ENCODE measurements at places on chromosomes 5 and 9.

DNA sequence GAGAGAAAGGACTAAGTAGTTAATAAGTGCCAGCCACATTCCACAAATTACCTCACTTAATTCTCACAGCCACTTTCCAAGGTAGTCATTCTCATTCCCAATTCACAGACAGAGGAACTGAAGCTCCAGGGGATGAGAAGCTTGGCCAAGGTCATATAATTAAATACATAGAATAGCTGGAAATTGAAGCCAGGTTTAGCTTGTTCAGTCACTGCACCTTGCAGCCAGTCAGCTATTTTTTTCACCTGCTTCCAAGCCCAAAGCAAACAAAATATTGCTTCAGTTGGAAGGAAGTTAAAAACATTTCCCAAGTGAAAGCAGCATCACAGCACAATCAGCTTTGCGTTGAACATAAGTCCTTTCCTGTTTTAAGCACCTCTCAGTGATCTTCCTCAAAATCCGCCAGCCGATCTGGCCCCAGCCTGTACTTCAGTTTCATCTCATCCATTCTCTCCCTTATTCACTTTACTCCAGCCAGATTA is 4.8 kb downstream of the ALDH1A1 start:
- no peak for DNase-seq

DNA sequence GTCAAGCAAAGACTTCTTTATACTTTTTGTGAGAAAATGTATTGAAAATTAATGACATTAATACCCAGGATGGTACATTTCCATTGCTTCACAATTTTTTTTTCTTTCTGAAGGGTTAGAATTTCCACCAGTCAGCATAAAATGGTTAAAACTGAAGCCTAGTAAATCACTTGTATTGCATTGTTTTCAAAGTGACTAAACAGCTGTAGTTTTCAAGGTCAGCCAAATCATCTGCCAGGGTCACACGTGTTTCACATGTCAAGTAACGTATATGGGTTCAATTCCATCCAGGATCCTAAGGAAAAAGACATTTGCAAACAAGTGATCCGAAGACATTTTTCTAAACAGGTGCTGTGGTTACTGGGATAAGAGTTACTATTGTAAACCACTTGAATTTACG is 574.2 kb downstream of the RAB3C start:
- no peak for DNase-seq

- DNase-seq, result no peak
Measured at GRCh38 chr5:4065472-4066320, 470.1 kb downstream of the IRX1 start.

DNA sequence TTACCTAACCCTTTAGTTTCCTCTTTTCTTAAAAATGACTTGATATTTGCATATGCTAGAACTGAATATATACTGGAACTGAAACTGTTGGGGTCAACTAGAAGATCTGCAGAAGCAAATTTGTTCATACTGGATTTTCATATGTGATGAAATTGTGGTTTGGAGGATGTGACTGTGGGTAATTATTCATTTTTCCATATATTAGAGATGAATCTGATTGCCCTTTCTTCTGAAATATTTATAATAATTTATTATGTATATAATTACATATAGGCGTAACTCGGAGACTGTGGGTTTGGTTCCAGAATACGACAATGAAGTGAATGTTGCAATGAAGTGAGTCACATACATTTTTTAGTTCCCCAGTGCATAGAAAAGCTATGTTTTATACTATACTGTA is 149.1 kb downstream of the ATP10B start:
- DNase-seq, result no peak

- no peak for DNase-seq
Measured at GRCh38 chr9:88184976-88185375, 46.7 kb upstream of the SPATA31C2 start.

- DNase-seq, result no peak
Measured at GRCh38 chr5:141402553-141403243, at the start of gene PCDHGA9. TSS of gene PCDHGA9 (plus strand) at chr5:141402778. CDS start at chr5:141402953, 175 bp downstream.

DNA sequence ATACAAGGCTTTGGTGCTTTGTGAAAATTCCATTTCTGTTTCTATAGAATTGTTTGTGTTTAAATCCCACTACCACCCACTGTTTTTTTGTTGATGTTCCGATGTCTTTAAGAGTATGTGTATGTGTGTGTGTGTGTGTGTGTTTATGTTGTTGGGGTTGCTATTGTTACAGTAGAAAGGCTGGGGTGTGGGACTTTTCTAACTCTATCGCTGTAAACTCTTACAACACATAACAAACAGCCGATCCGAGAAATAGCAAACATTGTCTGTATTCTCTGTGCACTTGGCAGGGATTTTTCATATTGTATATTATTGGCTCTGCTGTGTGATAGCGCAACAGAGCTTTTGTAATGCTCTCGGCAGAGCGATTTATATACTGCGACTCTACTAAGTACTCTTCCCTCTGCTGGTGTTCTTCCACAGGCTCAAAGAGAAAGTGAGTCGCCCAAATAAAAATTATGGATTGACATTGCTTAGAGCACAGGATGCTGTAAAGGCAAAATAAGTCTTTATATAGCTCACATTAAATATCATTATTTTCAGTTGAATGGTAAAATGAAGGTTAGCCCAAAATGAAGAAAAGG is 492.2 kb upstream of the ARRDC3 start:
- no peak for DNase-seq

DNA sequence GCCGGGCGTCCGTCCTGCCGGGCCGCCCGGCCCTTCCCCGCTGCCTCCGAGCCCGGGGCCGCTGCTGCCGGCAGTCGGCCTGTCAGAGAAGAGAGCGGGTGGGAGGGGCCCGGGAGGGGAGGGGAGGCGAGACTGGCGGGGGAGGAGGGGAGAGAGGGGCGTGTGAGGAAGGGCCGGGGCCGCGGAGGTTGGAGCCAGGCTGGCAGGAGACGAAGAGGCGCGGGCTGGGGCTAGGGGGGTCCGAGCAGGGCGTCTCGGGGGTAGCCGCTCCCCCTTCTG is 570 bp downstream of the CREBRF start:
- DNase-seq, result no peak

DNA sequence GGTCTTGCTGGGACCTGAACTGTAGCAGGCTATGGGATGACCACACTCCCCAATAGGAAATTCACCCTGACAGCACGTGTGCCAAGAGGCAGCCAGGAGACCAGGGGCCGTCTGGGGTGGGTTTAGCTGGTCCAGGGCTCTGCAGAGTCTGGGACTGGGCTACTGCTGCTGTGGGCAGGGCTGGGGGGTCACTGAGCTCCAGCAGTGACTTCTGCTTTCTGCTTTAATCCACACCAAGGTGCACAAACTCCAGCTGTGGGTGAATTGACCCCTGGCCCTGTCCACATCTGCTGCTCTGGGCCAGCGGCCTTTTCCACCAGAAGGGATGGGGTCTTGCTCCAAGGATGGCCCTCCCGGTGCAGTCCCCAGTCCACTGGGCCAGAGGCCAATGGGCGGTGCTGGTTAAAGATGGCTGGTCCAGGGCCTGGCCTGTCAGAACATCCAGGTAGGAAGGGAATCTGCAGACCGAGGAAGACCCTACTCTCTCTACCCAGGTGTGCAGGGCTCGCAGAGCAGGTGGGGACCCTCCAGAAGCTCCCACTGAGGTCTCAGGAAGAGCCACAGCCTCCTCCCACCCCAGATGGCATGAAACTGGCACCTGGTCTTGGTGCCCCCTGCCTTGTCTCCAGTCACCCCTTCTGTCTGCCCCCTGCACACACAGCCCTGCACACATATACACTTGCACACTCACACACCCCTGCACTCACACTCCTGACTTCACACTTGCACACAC is 28.0 kb downstream of the GLT6D1 start:
- DNase-seq, result no peak

GRCh38 chr5:180852495-180852894 is 8.6 kb downstream of the ZFP62 start:
- DNase-seq, result no peak

DNA sequence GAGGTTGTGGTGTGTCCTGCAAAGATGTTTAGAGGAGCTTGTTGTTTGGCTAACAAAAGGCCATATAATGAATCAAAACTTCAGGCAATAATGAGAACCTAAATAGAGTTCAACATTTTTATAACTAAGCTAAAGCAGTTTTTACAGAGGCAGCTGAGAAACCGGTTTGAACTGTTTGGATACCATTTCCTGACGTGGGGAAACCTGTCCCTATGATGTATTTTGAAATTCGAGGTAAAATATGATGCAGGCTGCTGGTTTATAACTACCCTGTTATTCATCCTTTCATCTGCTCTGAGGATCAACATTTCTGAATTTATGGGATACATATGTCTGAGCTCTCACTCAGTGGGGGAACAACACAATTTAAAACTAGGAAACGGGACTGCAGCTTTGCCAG is 289.5 kb upstream of the IRX2 start:
- no peak for DNase-seq

DNA sequence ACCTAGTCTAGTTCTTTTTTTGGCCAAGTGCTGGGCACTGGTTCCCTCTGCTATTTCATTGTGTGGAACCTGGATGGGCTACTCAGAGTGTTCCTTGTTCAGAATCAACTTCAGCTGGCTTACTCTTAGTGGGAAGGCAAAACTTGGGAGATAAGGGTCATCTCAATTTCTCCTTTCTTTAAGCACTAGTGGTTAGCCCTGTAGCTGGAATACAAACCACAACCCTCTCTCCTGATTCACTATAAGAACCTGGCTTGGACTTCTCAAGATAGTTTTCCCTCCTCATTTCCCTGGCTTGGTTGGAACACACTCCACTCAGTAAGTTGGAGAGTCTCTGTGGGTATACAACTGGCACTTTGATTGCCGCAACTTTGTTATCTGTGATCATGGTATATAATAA is 35.1 kb downstream of the GRIA1 start:
- no peak for DNase-seq

DNA sequence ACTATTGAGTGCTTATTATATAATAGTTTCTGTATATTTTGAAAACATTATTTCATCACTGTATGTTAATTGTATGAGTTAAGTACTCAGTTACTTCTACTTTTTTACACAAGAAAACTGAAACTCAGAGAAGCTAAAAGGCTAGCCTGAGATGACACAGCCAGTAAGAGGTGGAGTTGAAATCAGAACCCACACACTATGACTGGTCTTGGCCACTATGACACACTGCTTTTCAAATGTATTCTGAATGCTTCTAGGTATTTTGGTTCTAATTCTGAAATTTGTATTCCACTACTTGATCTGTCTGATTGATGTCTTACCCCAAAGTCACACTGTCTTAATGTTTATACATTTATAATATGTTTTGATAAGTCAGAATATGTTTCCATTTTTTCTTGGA is 181.8 kb downstream of the ZDHHC21 start:
- no peak for DNase-seq

- DNase-seq, result no peak
Measured at GRCh38 chr5:141042555-141042954, 8.6 kb upstream of the PCDHB1 start.

- no peak for DNase-seq
Measured at GRCh38 chr5:127621601-127622325, 27.1 kb upstream of the CTXN3 start.

DNA sequence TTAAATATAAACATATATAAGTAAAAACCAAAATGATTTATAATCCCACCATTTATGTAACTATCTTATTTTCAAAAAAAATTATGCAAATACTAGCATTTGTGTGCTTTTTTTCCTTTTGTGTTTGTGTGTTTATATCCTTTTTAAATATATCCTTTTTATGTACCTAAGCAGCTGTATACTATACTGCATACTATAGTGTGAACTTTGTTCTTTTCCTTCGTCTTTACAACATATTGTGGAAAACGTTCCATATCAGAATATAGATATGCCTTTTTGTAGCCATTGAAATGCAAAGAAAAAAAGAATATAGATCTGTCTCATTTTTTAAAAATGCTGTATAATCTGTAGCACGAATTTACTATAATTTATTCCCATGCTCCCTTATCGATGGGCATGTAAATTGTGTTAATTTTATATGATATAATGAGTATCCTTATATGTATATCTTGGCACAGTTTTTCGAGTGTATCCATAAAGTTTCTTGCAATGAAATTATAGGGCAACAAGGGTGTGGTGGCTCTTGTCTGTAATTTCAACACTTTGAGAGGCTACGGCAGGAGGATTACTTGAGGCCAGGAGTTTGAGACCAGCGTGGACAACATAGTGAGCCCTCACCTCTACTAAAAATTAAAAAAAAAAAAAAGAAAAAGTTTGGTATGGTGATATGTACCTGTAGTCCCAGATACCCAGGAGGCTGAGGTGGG is 83.3 kb downstream of the STK32A start:
- DNase-seq, result no peak

DNA sequence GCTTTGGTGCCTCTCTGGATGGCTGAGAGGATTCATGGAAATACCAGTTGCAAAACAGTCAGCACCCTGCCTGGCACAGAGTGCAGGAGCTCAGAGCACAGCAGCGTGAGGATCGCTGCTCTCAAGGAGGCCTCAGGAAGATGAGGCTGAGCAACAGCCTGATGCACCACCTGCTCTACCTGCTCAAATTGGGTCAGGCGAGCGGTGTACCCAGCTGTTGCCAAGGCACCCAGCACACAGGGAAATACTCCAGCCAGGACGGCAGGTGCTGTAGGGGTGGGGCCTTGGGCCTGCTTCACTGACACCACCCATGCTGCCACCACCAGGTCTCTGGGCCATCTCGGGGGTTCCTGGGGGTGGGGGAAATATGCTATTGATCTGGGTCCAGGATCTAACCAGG is 4.3 kb downstream of the EEIG1 start:
- DNase-seq, result no peak

DNA sequence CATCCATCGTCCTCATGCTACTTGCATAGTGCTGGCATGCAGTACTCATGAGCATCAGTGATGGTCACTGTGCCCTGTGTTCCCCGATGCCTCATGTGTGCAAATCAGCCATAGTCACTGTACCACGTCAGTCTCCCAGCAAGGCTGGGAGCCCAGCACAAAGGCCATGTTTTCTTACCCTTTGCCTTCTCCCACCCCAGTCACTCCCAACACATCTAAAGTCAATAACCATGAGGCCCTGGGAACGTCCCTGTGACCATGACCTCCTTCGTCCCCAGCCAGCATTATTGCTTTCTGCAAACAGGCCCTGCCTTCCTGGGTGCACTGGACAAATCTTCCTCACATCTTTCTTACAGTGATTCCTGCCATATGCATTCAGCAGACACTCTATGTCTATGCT is 406.1 kb downstream of the ICE1 start:
- DNase-seq, result no peak

GRCh38 chr5:57243286-57244137 is 69.7 kb downstream of the GPBP1 start:
- no peak for DNase-seq

DNA sequence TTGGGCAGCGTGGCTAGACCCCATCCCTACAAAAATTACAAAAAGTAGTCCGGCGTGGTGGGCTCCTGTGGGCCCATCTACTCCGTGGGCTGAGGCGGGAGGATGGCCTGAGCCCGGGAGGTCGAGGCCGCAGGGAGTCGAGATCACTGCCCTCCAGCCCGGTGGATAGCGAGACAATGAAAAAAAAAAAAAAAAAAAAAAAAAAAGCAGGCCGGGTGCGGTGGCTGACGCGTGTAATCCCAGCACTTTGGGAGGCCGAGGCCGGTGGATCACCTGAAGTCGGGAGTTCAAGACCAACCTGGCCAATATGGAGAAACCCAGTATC is 110.5 kb upstream of the LPCAT1 start:
- DNase-seq, result no peak

GRCh38 chr5:84274585-84275468 is 109.9 kb downstream of the EDIL3 start:
- no peak for DNase-seq

Data from tibial artery (tissue), 4 donors.